ENCODE measurements at places on chromosomes 7 and 10. TPM values are rescaled to one million over a fixed set of nuclear protein-coding genes. Genes with fewer than 3 reads are reported as not detected.

Gene PTPN20
- 0.38 TPM for total RNA-seq

Gene ANKRD16
- 5.4 TPM for total RNA-seq

- H3K27me3 ChIP-seq = no peaks in the 10 kb centered on the region
- H3K4me3 ChIP-seq = peak overlapping the region; percentile 94
- peak overlapping the region; percentile 98 for H3K27ac ChIP-seq
- DNase-seq = no peak
- H3K36me3 ChIP-seq = peaks cover 13% of the 10 kb centered on the region
Measured at GRCh38 chr10:61899069-61899531, 2.4 kb upstream of the ARID5B start.

Gene PRSS37
- total RNA-seq = not detected

Gene AGR3
- not detected for total RNA-seq

DNA sequence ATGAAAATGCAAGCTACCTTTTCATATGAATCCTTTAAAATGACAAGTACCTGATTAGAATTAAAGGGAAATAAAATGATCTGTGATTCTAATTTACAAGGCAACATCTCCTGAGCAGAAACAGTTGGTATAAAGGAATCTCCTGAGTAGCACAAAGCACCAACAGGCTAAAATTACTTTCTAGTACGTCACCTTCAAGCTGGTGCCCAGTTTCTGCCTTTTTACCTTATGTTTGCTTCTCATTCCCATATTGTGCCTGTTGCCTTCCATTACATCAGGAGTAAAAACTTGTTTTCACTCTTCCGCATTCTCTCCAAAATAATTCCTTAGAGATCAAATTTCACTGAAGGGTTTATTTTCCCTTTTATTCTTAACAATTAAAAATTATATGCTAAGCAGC is 587.1 kb upstream of the KCND2 start:
- no peaks in the 10 kb centered on the region for H3K4me1 ChIP-seq
- H3K27ac ChIP-seq = no peak overlapping the region
- no peak overlapping the region for H3K4me3 ChIP-seq
- no peak for DNase-seq
- no peaks in the 10 kb centered on the region for H3K36me3 ChIP-seq

DNA sequence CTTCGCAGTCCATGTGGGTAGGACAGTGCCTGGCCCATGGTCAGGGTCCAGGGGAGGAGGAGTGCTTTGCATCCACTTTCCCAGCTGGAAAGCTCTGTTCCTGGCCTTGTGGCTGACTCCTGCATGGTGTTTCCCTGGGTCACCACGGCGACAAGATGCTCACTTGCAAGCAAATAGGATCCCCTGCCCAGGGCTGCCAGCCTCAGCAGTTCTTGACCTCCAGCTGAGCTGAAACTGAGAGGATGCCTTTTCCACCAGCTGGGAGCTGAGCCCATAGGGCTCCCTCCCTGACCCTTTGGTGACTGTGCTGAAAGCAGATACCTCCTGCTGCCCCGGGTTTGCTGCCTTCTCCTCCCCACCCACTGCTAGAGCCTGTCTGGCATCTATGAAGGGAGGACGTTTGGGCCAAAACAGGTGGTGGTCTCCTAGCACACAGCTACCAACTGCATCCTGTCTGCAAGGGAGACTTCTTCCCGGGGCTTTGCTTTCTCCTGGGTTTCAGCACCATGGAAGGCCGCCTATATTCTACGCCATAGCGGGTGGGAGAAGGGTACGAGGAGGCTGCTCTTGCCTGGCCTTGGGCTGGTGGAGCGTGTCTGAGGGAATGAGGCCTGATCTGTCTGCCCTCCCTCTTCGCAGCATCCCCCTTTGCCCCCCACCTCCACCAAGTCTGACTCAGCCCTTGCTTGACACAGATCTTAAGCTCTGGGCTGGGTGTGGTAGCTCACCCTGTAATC is 34.4 kb downstream of the UBTD1 start:
- no peaks in the 10 kb centered on the region for H3K36me3 ChIP-seq
- no peak for DNase-seq
- no peak overlapping the region for H3K27ac ChIP-seq
- no peaks in the 10 kb centered on the region for H3K27me3 ChIP-seq
- no peak overlapping the region for H3K4me3 ChIP-seq

- peaks cover 12% of the 10 kb centered on the region for H3K27me3 ChIP-seq
- no peak overlapping the region for H3K4me3 ChIP-seq
- H3K4me1 ChIP-seq = peaks cover under 1% of the 10 kb centered on the region
- no peak for DNase-seq
Measured at GRCh38 chr10:11086177-11086840, 68.6 kb downstream of the CELF2 start.

GRCh38 chr10:3476186-3476585 is 303.6 kb upstream of the PITRM1 start:
- peaks cover 32% of the 10 kb centered on the region for H3K4me1 ChIP-seq
- H3K27me3 ChIP-seq = peaks cover 9% of the 10 kb centered on the region
- no peak overlapping the region for H3K4me3 ChIP-seq
- no peaks in the 10 kb centered on the region for H3K36me3 ChIP-seq

- no peaks in the 10 kb centered on the region for H3K27me3 ChIP-seq
- peaks cover 47% of the 10 kb centered on the region for H3K4me1 ChIP-seq
- H3K4me3 ChIP-seq = no peak overlapping the region
Measured at GRCh38 chr10:74008212-74008731, 10.4 kb downstream of the VCL start.

Gene SLC18A2
- not detected for total RNA-seq

GRCh38 chr10:117514971-117515370 is 27.6 kb upstream of the EMX2 start:
- H3K36me3 ChIP-seq = no peaks in the 10 kb centered on the region
- H3K27me3 ChIP-seq = peaks cover 19% of the 10 kb centered on the region
- H3K27ac ChIP-seq = no peak overlapping the region

Gene HOXA6
- not detected for total RNA-seq

- H3K4me3 ChIP-seq = no peak overlapping the region
- H3K4me1 ChIP-seq = peaks cover 62% of the 10 kb centered on the region
- H3K27ac ChIP-seq = no peak overlapping the region
- DNase-seq = no peak
- no peaks in the 10 kb centered on the region for H3K27me3 ChIP-seq
Measured at GRCh38 chr10:22700489-22700888, 13.9 kb downstream of the PIP4K2A start.

Gene ANXA8
- 1.2 TPM for total RNA-seq

- DNase-seq = no peak
- H3K27me3 ChIP-seq = peaks cover 9% of the 10 kb centered on the region
- no peak overlapping the region for H3K4me3 ChIP-seq
- H3K4me1 ChIP-seq = no peaks in the 10 kb centered on the region
- H3K27ac ChIP-seq = no peak overlapping the region
- H3K36me3 ChIP-seq = no peaks in the 10 kb centered on the region
Measured at GRCh38 chr10:49374740-49375139, 21.1 kb downstream of the DRGX start.

- peaks cover 45% of the 10 kb centered on the region for H3K4me1 ChIP-seq
- no peaks in the 10 kb centered on the region for H3K27me3 ChIP-seq
- peak overlapping the region; percentile 56 for H3K27ac ChIP-seq
Measured at GRCh38 chr7:66682350-66683093, 53.8 kb downstream of the KCTD7 start.

Gene TCERG1L
- not detected for total RNA-seq

DNA sequence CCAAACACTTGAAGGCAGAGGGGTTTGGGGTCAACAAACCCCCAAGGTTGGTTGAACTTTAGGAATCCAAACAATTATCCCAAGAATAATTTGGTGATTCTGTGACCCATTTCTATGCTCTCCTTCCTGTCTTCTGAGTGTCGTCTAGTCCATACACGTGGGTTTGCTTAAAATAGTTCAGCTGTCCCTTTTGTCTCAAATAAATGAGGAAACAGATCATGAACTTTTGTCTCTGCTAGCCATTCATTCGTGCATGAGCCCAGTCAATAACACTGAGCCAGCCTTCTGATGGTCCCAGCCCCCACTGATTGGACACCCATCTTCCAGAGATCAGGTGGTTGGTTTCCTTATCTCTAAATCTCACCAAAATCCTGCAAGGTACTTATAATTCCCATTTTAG is 255.4 kb downstream of the PRPF18 start:
- peaks cover 5% of the 10 kb centered on the region for H3K27me3 ChIP-seq
- H3K27ac ChIP-seq = no peak overlapping the region
- no peaks in the 10 kb centered on the region for H3K4me1 ChIP-seq
- H3K4me3 ChIP-seq = no peak overlapping the region

GRCh38 chr7:127897704-127898454 is 133.4 kb downstream of the LRRC4 start:
- H3K27ac ChIP-seq = no peak overlapping the region
- peaks cover 12% of the 10 kb centered on the region for H3K36me3 ChIP-seq
- H3K4me3 ChIP-seq = no peak overlapping the region
- H3K27me3 ChIP-seq = no peaks in the 10 kb centered on the region
- peaks cover 14% of the 10 kb centered on the region for H3K4me1 ChIP-seq

- H3K4me3 ChIP-seq = no peak overlapping the region
- no peak overlapping the region for H3K27ac ChIP-seq
- no peaks in the 10 kb centered on the region for H3K36me3 ChIP-seq
- peaks cover 4% of the 10 kb centered on the region for H3K27me3 ChIP-seq
- H3K4me1 ChIP-seq = no peaks in the 10 kb centered on the region
Measured at GRCh38 chr7:69968969-69969556, 370.8 kb downstream of the AUTS2 start.

- H3K36me3 ChIP-seq = no peaks in the 10 kb centered on the region
- H3K4me1 ChIP-seq = no peaks in the 10 kb centered on the region
- H3K27me3 ChIP-seq = no peaks in the 10 kb centered on the region
- DNase-seq = no peak
- H3K27ac ChIP-seq = no peak overlapping the region
Measured at GRCh38 chr10:83012866-83013265, 1126.4 kb upstream of the GHITM start.

DNA sequence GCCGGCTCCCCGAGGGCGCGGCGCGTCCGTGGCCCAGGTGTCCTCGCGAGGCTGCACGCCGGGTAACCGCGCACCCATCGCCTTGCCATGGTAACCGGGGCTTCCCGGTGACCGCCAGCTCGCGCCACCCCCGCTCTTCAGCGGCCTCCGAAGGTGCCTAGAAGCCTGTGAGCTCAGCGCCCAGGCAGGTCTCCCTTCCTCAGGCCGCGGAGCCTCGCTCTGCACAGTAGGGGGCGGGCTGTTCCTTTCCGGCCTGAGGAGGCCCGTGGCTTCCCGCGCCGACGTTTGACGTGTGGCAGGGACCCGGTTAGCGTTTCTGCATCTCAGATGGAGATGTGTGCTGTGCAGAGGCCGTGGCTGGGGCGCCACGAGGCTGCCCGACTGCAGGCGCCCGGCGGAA is 117.1 kb downstream of the DYNC2I1 start:
- peaks cover under 1% of the 10 kb centered on the region for H3K27me3 ChIP-seq
- no peaks in the 10 kb centered on the region for H3K36me3 ChIP-seq
- H3K27ac ChIP-seq = no peak overlapping the region
- DNase-seq = peak; percentile 35
- peaks cover 20% of the 10 kb centered on the region for H3K4me1 ChIP-seq

DNA sequence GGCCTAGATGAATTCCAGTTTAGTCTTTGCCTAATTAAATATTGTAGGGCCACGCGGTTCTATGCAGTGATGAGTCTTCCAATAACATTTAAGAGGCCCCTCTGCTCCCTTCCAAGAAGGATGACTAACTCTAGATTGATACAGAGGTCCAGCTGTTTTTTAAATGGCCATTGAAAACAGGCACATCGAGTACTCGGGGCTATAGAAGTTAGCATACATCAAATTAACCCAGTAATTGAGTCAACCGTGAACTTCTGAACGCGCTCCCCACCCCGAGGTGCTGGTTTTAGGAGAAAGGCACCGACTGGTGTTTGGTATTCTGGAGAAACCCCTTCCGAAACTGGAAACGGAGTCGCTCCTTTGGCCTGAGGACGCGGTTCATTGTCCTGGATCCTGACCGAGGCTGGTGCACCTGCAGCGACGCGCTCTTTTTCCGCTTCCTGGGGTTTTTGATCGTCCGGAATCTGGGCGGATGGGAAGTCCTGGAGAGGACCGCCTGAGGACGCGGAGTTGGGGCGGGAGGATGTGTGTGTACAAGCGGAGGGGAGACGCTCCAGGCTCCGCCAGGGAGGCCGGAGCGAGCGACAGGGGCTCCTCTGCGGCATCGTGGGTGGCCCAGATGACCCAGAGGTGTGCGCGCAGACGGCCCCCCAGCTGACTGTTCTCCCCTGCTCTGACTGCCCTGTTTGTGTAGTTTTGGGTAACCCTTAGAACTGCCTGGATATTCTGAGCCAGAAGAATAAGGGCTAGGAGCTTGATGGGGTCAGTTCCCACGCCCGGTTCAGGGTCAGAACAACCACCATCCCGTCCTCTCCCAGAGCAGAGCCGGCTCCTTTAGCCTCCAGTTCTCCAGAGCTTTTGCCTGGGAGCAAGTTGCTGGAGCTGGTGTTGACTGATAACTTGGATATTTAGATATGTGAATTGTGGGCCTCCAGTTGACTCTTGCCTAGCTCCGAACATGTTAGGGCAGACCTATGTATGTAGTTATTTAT is 711 bp downstream of the FAM221A start:
- H3K4me1 ChIP-seq = peaks cover 13% of the 10 kb centered on the region
- peaks cover 5% of the 10 kb centered on the region for H3K27me3 ChIP-seq
- no peak overlapping the region for H3K27ac ChIP-seq
- H3K4me3 ChIP-seq = peak overlapping the region; percentile 78

Gene CFAP69
- total RNA-seq = not detected

GRCh38 chr7:139791316-139791715 is 13.5 kb upstream of the HIPK2 start:
- peaks cover 7% of the 10 kb centered on the region for H3K27me3 ChIP-seq
- no peak overlapping the region for H3K4me3 ChIP-seq

Gene LIPN
- not detected for total RNA-seq

DNA sequence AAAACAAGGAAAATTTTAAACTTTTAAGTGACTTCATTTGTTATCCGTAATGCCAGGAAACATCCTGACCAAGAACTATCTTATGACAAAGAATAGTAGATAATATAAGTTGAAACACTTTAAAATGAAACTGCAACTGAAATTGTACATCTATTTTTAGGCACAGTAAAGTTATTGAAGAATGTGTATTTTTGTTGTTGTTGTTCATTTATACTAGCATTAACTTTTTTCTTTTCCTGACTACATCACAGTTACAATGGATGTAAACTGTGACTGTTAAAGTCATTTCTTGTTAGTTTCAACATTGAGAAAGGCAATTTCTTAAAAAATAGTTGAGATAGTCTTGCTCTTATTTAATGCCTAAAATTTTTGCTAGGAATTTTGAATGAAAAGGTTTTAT is 2.6 kb downstream of the CPED1 start:
- H3K4me3 ChIP-seq = no peak overlapping the region
- peaks cover 56% of the 10 kb centered on the region for H3K27me3 ChIP-seq
- H3K27ac ChIP-seq = no peak overlapping the region

DNA sequence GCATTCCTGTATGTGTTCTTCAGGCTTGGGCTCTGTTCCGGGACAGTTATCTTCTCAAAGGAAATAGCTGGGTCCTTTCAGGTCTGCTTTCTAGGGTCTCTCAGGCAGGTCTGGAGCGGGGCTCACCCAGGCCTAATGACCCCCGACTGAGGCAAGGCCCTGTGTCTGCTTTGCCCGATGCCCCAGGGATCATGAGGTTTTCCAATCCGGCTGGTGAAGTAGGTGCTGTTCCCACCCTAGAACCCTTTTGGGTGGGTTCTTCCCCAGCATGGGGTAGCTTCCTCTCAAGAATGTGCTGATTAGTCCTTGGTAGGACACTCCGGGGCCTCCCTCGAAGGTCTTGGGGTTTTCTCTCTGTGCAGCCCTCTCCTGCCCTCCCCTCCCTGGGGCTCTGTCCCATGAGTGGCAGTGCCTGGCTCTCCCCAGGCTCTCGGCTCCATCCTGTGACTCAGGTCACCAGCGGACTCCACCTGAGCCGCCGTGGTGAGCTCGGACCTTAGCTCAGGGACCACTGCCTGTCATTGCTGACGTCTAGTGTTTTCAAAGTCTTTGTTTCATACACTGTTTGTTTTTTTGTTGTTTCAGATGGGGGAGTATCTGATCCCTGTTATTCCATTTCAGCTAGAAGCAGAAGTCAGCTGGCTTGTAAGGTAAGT is 71.0 kb upstream of the NKX6-2 start:
- no peaks in the 10 kb centered on the region for H3K36me3 ChIP-seq
- no peaks in the 10 kb centered on the region for H3K4me1 ChIP-seq
- H3K27me3 ChIP-seq = peaks cover 7% of the 10 kb centered on the region
